GM18507 (cell line): ENCODE measurements at places on chromosomes 12 and 14.

DNA sequence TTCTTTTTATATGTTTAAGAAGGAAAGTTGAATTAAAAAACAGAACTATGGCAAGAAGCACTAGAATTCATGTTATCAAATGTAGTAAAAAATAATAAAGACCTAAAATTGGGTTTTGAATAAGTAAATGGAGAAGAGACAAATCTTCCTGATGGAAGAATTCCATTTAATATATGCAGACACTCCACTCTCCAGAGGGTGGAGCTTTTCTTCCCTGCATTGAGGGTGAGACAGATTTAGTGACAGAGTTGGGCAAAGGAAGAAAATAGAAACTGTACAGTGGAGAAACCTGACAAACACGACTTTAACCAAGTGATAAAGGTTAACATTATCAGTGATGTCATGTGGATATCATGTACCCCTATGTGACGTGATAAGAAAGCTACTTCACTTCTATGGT, 217.6 kb downstream of the PRKD1 start:
- no peak for DNase-seq

- no peak for DNase-seq
These were observed 67.6 kb downstream of the NOC4L start for GRCh38 chr12:132211816-132212215.

DNA sequence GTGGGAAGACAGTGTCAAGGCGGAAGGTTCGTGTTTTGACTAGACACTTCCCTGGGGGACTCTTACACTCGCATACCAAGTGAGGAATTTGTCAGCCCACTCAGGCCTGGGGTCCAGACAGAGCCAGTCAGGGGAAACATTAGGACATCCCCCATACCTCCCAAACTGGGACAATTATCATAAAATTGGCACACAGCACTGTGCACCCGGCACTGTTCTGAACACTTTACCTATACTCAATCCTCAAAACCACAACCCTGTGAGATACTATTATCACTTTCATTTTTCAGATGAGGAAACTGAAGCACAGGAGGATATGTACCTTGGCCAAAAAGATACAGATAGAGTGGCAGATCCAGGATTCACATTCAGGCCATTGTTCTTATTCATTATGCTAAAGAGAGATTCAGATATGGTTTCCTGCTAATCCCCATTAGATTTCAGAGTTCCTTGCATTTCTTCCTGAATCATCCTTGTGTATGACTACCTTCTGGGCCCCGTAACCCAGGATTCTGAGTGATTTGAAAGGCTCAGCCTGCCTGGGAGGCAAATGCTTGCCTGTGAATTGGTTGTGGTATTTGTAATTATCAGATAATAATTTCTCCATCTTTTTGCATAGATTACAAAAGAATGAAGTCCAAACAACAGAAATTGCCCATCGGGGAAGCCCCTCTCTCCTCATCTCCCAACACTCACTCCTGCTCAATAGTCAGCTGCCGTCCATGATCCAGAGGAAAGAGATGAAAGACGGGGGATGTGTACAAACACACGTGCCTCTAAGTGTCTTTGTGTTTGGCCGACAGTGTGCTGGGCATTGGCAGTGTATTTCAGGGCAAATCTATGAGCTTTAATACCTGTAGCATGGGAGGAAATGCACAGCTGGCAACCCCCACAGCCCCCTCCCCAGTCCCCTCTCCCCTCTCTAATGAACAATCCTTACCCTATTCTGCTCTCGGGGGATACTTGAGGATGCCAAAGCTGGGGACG, 4.6 kb downstream of the TAC3 start:
- DNase-seq = no peak

- no peak for DNase-seq
These were observed 10.1 kb upstream of the RPL10L start for GRCh38 chr14:46661728-46662127.

DNA sequence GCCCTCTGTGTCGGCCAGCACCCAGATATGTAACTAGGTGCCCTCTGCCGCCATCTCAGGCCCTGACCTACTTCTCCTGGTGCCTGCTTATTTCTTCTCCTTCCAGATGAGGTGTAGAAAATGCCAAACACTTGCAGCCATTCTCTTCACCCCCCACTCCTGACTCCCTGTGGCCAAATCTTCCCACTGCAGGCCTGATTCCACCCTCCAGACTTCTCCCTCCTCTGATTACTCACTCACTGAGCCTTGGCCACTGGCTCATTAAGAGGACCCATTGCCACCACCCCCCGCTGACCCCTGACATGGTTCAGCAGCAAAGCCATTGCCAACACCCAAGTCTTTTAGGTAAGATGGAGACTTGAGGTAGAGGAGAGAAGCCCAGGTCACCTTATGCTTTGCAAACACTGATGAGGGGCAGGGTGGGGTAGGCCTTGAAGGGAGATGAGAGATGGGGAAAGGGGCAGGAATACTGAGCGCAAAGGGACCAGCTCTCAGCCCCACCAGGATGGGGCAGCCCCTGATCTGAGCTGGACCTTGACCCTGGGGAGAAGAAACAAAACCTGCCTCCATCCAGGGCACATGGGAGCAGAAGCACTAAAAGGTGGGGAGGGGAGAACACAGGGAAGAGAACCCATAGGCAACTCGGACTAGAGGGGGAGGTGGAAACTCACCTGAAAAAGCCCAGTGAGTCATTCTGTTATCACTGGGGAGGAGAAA, 25.1 kb upstream of the ANO2 start:
- no peak for DNase-seq
